WTC11 (cell line): ENCODE measurements at places on chromosomes 7 and 10.
A peak's percentile ranks its signal among the peaks of the same experiment; 100 is the strongest.

DNA sequence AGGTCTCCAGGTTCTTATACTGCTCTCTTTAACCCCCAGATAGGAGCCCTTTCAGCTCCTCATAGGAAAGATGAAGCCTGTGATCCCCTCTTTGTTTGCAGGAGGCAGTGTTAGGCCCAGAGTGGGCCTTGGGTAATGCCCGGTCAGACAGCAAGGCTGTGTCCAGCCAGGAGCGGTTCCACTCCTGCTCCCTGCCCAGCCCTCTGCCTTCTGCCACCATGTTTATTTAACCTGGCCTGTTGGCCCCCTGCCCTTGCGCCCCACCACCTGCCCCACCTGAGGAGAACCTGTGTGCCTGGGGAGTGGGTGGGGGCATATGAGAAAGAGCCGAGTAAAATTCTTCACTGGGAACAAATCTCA lies 24.3 kb downstream of the CDH23 start:
- H3K4me3 ChIP-seq: no peak overlapping the region
- no peak overlapping the region for H3K27ac ChIP-seq
- H3K36me3 ChIP-seq: no peaks in the 10 kb centered on the region
- DNase-seq: no peak
- peaks cover 6% of the 10 kb centered on the region for H3K4me1 ChIP-seq

DNA sequence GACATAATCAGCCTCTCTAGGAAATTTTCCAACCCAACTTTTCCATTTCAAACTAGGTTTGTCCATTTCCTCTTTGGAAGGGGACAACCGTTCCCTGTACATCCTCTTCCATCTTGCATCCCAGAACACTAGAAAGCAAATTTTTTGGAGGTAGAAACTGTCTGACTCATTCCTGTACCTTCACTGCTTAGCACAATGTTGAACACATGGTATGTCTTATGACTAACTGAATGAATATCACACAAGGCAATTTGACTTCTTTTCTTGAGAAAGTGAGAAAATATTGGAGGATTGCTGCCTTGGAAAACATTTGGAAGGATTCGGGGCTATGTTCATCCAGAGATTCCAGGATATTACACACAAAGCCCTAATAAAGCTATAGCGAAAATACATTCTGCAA lies 289.1 kb downstream of the FGFR2 start:
- no peaks in the 10 kb centered on the region for H3K27me3 ChIP-seq
- H3K36me3 ChIP-seq: peaks cover 8% of the 10 kb centered on the region; the same call in 1 of the 2 replicates
- peaks cover 32% of the 10 kb centered on the region for H3K4me1 ChIP-seq
- no peak overlapping the region for H3K4me3 ChIP-seq
- H3K27ac ChIP-seq: no peak overlapping the region
- no peak for DNase-seq

GRCh38 chr7:39507866-39508551 lies 58.2 kb upstream of the YAE1 start:
- no peak overlapping the region for H3K27ac ChIP-seq

- H3K4me1 ChIP-seq: peaks cover 22% of the 10 kb centered on the region
- no peaks in the 10 kb centered on the region for H3K36me3 ChIP-seq
Measured at GRCh38 chr10:48806342-48806741, 121.7 kb downstream of the WDFY4 start.

DNA sequence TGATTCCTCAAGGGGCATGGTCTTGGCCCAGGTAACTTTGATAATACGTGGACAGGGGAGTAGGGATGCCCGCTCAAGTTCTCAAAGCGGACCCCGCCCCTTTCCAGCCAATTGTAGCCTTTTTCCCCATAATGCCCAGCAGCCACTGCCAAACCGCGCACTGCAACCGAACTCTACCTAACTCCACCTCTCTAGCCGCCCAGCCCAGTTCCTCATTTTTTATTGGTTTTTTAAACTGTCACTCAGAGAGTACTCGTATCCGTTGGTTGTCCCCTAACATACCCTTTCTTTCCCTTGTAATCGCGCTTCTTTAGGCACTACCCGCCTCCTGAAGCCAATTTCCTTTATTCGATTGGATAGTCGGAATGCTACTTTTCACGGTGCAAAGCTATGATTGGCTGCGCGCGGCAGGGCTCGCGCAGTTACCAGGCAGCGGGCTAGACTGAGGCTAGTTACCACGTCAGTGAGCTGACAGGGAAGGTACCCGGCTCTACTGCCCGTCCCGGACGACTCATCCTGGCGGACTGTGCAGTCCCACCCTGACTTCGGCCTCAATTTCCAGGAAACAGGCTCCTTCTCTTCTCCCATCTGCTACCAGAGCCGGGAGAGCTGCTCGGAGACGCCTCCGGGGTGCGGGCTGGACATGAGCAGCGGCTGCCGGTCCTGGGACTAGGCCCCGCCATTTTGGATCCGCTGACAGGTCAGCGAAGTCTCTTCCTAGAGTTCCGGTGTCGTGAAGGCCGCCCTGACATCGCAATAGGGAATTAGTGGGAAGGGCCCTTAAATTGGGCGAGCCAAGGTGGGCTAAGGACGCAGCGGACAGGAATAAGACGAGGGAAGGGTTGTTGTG lies at the start of gene GBF1:
TSS of gene GBF1 (plus strand) at position 451 of the 850 bp plus-strand sequence. CDS start 13,407 bp downstream, outside the sequence.
- peak within 1 kb of the TSS; percentile 100 for H3K4me3 ChIP-seq
- peaks cover 38% of the 10 kb centered on the region for H3K4me1 ChIP-seq
- peak within 1 kb of the TSS; percentile 96 for H3K27ac ChIP-seq
- H3K36me3 ChIP-seq: no peaks in the 10 kb centered on the region
- peaks cover 45% of the 10 kb centered on the region for H3K27me3 ChIP-seq
- peak; percentile 90 for DNase-seq
